ENCODE measurements at places on chromosomes 4 and X.

DNA sequence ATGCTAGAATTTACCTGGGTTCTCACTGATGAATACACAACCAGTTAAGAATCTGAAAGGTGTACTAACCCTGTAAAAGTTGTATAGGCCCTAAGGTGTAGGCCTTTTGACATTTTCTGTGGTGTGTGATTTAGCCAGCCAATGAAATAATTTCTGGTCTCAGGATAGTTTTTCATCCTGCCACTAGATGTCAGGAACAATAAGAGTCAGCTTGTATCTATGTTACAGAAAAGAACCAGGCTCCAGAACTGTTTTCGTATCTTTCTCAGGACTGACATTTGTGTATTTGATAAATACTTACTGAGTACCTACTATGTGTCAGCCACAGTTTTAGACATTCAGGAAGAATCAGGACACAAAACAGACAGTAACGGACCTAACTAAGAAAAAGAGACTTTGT lies 673.6 kb upstream of the TENM3 start:
- no peak for DNase-seq

DNA sequence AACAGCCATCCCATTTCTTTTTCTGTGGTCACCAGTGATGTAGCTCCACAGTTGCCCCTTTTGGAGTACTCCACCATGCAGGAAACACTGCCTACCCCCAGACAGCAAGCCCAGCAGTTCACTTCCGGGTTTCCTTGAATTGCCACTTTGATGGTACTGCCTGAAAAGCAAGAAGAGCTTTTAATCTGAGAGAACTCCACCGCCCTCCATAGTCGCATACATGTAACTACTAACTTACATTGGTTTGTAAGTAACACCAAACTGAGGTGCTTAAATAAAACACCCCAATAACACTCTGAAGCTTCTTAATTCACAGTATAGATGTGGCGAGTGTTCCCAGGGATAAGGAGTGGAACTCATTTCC lies 53.6 kb upstream of the HPSE start:
- peak; percentile 76 for DNase-seq

DNA sequence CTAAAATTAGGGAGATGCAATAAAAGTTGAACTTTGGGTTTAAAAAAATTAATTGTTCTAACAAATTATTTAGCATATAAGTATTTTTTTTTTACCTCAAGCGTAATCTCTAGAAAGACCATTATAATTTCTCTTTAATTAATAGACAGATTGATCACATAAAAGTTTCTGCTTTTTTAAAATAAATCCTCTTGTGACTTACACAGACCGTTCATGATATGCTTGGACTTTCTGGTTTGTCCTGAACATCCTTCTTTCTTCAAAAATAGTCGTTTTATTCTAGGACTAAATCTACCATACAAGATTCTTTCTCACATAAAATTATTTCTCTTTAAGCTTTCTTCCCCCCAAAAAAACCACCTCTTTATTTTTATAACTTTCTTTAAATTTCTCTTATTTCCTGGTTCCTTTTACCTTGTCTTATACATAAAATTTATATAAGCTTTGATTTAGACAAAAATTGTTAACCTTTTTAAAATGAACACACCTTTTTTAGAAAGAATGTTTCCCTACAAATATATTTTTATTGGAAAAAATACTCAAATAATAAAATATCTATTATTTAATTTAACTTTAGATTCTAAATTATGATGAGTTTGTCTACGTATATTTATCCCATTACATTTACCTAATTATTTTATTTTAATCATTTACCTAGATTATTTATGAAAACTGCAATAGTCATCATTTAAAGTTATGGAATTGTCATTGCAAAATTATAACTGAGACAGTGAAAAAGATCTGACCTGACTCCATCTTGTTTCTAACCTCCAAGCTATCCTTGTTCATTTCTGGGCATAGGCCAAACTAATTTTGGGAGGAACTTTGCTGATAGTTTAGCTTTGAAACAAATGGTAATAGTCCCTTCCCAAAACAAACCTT lies 37.6 kb downstream of the PGRMC2 start:
- no peak for DNase-seq

DNA sequence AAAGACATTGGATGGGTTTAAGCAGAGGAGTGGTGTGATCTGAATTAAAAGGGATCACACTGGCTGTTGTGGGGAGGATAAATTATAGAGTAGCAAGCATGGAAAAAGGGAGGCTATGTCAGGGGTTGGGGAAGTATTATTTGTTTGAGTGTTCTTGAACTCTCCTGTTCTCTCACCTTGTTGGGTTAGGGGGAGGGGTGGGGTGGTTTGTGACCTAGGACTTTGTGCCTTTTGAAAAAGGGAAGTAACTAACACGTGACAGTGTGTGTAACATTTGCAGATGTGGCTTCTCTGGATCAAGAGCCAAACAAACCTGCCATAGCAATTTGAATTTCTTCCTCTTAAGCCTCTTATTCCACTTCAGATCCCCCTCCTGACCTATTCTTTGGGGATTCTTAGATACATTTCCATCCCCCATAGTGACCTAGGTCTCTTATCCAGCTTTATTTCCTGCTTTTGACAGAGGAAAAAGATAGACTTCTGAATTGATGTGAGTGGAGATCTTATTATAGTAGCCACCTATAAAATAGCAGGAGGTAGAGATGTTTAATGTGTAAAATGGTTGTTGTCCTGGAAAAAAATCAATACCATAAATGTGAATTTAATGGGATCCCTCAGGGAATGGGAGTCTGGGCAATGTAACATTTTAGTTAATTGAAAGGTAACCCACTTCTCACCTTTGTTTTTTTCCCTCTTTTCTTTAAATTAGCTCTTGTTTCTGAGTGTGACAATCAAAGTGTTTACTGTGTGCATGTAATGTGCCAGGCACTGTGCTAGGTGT lies 120.4 kb downstream of the CT47B1 start:
- peak; percentile 29 for DNase-seq

GRCh38 chr4:13162886-13163285 lies 321.3 kb downstream of the RAB28 start:
- no peak for DNase-seq

GRCh38 chr4:42767669-42768068 lies 110.8 kb upstream of the ATP8A1 start:
- DNase-seq = no peak

DNA sequence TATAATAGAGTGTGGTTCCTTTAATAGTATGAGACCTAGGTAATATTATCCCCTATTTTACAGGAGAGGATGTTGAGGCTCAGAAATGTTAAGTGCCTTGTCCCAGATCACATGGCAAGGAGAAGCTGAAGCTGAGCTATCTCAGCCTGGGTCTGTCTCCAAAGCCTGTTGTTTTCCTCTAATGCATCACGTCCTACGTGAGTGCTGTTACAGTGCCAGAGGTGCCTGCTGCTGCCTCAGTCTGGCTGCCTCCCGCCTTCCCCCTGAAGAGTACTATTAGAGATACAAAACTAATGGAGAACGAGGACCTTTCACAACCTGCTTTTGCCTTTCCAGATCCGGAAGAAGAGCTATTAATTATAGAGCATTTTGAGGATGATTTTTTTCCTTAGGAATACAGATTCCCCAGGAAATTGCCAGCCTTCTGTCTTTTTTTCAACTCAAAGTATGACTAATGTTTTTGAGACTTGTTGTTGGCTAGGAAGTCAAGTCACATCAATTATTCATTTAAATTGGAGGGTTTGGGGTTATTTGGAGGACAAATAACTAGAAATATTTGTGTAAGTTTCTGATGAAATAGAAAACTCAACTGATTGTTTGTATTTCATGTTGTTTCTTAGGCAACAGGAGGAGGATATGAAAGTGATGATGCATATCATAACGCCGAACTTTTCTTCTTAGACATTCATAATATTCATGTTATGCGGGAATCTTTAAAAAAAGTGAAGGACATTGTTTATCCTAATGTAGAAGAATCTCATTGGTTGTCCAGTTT lies 43.9 kb upstream of the MTMR1 start:
- no peak for DNase-seq

DNA sequence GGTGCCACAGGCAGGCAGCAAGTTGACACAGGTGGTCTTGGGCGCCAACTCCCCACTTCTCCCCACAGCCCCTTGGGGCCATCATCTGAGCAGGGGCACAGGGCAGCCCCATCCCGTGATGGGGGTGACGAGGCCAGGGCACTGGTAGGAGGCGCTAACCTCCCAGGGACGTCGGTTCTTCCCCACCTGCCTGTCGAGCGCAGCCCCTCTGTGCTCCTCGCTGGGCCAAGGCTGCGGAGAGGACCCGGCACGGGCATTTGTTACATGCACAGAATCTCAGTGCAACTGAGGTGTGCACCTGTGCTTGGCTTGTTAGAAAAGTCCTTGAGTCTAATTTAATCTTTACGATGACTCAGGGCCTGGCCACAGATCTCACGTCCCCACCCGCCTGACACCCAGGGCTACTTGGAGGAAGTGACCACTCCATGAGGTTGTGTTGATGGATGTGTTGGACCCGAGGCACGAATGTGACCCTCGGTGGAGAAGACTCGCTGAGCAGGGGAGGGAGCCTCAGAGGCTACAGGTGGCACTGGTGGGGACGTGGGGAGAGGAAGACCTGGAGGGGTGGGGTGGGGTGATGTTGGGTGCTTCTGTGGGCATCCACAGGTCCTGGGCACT lies 3.1 kb upstream of the SH3TC1 start:
- no peak for DNase-seq

GRCh38 chrX:124362072-124362471 lies 15.7 kb downstream of the SH2D1A start:
- peak; percentile 65 for DNase-seq

DNA sequence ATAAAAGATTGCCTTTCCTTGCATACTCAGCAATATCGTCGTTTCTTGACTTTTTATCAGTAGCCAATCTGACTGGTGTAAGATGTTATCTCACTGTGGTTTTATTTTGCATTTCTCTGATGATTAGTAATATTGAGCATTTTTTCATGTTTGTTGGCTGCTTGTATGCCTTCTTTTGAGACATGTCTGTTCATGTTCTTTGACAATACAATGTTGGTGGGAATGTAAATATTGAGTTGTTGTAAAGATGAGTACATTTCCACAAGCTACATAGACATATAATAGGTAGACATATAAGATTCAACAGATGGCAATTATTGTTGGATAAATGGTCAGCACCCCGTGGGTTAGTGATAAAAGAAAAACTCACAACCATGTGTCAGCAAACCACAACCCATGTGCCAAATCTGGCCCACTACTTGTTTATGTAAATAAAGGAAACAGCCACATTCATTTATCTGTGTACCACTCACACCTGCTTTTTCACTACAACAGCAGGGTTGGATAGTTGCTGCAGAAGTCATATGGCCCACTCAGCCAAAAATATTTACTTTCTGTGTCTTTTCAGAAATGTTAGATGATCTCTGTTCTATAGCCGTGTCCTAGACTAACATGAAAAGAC lies 153.1 kb upstream of the VCX start:
- DNase-seq = no peak

GRCh38 chrX:73977542-73978169 lies 326.3 kb upstream of the ZCCHC13 start:
- no peak for DNase-seq

DNA sequence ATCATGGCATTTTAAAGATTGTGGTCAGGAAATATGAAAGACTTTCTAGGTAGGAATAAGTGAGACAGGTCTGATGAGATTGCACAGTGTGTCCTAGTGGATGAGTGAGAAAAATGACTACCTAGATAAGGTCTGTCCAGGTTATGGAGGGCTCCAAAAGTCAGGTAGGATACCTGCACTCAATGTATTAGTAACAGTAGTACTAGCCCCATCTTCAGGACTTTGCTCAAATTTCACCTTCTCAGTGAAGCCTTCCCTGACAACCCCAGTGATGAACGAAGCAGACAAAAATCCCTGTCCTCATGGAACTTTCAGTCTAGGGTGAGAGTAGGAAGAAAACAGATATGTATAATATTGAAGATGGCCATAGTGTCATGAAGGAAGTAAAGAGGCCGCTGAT lies 85.7 kb downstream of the ZIC3 start:
- DNase-seq = no peak

GRCh38 chr4:32672359-32672758 lies 1952.2 kb downstream of the PCDH7 start:
- DNase-seq = no peak

DNA sequence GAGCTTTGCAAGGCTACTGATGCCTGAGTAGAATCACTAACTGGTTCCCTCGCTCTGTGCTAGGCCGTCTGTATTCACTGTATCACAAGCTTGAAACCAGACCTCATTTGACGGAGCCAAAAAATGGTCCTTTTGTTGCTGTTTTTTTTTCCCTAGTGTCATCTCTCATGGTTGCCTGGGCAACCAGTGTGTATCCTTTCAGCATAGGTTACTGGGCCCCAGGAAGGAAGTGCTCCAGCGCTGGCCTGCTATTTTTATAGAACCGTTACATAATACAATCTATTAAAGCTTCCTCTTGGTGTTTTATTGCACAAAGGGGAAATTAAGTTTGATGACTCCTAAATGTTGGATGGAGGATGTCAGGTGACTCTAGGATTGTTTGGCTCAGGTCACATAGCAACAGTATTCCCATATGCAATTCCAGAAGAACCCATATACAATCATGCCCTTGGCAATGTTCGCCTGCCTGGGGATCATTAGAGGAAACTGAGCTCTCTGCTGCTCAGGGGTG lies 220.4 kb downstream of the SPRY1 start:
- peak; percentile 79 for DNase-seq

DNA sequence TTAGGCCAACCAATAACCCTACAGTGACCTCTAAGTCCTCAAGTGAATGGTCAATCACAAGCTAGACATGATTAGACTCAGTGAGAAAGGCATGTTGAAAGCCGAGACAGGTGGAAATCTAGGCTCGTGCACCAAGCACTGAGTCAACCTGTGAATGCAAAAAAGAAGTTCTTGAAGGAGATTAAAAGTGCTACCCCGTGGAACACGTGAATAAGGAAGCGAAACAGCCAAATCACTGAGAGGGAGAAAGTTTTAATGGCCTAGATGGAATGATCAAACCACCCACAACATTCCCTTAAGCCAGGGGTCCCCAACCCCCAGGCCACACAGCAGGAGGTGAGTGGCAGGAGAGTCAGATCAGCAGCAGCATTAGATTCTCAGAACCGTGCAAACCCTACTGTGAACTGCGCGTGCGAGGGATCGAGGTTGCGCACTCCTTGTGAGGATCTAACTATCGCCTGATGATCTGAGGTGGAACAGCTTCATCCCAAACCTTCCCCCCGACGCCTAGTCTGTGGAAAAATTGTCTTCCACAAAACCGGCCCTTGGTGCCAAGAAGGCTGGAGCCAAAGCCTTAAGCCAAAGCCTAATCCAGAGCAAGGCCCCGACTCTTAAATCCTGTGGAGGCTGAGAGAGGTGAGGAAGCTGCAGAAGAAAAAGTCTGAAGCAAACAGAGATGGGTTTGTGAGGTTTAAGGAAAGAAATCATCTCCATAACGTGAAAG lies 19.5 kb upstream of the PDE6B start:
- no peak for DNase-seq

DNA sequence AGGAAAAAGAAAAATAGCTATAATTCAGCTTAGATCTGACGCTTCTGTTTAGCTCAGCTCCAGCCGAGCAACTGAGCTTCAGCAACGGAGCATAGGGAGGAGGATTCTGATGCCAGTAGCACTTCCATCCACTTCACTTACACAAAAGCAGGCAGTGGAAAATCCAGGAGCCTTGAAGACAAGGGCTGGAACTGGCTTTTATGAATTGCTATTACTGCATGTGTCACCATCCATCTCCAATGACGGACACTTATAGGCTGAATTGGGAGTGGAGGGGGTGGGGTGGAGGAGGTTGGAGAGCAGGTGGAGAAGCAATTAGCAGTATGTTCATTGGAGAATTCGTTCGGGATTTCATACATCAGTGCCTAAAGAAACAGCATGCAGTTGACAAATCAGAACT lies 15.6 kb downstream of the ENOX2 start:
- DNase-seq = no peak
